Stimulated activated CD4-positive, alpha-beta T cell treated with anti-CD3 and anti-CD28 coated beads, Interleukin-1b, Interleukin-23, amount 100 ng/mL, for 1 hour (primary cell): ENCODE measurements at places on chromosomes 6 and 20.

- DNase-seq = no peak
These were observed 361.0 kb upstream of the EYS start for GRCh38 chr6:66068033-66068432.

DNA sequence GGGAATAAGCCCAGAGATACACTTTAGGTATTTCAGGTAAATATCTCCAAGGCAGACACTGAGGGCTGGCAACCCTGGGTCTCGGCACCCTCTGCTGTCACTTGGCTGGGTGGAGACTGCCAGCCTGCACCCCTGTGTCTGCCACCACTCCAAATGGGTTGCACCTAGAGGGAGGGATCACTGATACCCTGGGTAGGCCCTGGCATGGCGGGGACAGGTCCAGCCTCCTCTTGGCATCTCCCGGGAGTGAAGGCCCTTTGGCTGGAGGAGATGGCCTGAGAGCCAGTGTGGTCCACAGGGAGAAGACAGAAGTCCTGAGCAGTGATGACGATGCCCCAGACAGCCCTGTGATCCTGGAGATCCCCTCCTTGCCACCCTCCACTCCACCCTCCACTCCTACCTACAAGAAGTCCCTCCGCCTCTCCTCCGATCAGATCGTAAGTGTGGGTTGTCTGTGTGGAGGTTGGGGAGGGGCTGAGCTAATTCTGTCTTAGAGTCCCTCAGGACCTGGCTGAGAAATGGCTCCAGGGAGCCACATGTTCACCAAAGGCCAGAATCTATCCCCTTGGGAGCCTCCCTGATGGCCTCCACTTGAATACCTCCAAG is 10.9 kb downstream of the EMILIN3 start:
- no peak for DNase-seq

DNA sequence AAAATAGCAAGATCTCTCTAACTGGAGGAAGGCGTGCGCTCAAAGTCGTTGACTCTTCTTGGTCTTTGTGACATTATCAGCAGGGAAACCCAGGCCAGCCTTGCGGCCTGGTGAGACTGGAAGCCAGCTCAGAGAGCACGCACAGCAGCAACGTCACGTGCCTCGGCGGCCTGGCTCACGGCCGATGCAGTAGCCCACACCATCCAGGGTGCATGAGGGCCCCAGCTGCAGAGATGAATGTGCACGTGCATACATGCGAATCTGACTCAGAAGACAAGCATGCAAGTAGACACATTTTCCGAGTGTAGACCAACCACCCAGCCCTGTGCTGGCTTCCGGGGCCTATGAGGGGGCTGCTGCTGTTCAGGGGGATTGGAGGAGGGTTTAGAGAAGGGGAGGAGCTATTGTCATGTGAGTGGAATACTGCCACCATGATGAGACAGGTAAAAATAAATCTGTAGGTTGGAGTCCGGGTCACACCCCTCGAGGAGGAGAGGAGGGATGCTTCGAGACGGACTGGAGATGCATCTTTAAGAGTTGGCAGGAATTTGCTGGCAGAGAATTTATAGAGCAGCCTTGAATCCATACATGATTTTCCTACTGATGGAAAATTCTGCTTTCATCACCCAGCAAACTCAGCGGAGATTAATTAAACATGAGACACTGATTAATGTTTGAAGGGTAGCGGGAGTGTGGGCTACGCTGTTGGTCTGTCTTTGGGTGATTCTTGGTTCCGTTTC is 388.2 kb downstream of the CDH4 start:
- no peak for DNase-seq

DNA sequence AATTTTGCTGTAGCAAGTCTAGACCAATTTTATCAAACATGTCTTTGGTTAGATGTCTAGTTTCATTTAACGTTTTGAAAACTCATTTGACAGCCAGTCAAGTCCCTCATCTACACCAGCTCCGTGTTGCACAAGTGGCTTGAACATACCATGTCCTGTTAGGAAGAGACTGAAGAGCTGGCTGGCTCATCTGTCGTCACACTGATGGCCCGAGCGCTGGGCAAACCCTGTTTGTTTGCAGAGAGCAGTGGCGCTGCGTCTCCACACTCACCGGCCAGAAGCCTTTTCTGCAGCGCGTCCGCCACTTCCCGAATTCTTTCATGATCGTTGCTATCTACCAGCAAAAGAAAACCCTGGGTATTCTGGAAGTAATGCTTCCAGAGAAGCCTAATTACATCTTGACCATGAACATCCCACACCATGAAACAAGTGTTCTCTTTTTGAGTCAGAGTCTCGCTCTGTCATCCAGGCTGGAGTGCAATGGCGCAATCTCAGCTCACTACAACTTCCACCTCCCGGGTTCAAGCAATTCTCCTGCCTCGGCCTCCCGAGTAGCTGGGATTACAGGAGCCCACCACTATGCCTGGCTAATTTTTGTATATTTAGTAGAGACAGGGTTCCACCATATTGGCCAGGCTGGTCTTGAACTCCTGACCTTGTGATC is 10.7 kb upstream of the TCFL5 start:
- DNase-seq = no peak

DNA sequence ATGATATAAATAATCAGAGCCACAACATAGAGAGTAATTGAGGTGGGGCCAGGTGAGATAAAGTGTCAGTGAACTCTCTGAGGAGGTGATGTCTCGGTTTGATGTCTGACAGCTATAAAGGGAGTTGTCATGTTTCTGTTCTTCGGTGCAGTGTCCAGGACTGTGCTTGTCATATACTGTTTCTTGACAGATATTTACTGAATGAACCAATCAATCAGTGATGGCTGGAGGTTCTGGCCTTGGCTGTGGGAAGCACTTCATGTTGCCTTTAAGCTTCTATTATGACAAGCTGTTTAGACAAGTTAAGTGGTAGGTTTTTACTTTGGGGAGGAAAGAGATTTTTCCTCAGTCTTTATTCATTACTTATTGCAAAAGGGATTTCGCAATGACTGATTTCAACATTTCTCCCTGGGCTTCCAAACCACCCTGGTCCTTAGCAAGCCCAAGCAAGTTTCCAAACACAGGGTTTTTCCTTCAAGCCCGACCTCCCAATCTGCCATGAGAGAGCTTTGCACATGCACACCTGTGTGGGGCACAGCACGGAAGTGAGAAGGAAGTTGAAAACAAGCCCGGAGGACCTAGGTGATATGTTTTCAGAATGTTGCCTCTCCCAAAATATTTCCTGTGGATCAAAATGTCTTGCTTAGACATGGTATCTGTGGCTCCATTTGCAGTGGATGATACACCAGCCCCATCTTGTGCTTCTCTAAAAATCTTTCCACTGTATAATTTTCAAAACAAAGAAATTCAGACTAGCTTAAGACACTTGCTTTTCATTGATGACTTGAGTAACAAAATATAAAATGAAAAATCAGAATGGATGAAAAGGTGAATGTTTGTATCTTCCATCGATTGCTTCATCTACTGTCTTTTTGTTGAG is 567.3 kb upstream of the BTBD3 start:
- no peak for DNase-seq
